ENCODE measurements at places on chromosomes 5 and 9. TPM values are rescaled to one million over a fixed set of nuclear protein-coding genes. Genes with fewer than 3 reads are reported as not detected.

GRCh38 chr5:116563736-116564308 is 10.8 kb downstream of the SEMA6A start:
- no peak for DNase-seq

DNA sequence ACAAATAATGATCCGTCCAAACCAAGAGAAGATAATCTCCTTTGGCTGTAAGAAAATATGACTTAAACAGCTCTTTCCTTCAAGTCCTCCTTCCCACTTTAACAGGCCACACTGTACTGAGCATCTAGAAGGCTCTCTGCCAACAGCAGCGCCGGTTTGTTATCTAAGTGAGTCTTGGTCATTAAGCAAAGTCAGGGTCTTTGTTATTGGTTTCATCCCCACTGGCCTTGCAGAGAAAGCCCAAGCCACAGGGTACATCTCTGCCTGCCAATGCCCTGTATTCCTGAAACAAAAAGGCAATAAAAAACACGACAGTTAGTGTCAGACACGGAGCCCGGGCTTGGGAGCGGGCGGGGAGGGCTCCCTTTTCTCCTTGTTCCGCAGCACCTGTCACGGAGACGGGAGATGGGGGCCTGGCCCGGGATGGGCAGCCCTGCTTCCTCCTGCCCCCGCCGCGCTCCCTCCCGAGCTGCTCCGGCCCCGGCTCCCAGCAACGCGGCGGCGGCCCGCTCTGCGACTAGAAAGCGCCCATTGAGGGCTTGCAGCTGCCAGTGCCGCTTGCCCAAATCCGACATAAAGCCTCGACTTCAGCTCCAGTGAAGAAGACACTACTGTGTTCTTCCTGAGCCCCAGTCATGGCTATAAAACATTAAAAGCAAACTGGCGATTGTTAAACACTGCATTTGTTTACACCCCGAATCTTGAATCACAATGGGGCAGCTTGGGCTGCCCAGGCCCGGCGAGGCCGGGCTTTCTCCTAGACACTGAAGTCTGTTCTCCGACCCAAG is 28.1 kb upstream of the PIK3R1 start:
- DNase-seq = no peak

DNA sequence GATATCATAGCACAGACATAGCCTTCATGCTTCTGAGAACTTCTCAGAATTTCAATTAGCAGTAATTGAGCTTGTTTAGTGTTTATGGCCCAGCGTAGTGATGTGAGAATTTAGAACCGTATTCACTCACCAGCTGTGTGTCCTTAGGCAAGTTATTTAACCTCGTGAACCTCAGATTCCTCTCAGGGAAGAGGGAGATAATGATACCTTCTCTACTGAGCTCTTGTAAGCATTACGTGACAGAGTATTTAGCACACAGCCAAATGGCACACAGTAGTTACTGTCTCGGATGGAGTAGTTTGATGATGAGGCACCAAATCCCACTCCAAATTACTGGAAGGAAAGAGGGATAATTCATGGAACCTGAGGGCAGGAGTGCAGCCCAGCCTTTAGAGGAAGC is 429.3 kb downstream of the CCDC171 start:
- DNase-seq = no peak

Gene PAIP2
- 109 TPM for total RNA-seq
